ENCODE measurements at places on chromosomes 5 and 9. TPM values are rescaled to one million over a fixed set of nuclear protein-coding genes. Genes with fewer than 3 reads are reported as not detected.

DNA sequence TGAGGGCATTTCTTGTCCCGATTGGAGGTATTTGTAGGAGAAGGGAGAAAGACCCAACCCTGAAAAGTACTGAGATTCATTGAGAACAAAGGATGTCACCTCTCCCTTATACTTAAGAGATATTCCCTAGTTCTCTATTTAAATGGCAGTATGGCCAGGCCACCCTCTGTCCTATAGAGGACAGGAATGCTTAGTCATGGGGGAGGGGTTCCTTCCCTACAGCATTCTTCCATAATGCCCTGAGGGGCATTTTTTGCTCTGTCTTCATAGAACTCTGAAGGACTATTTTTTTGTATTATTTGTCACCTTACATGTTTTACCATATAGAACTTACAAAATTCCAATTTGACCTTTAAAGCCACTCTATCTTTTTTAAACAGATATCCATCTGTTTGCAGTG lies 176.3 kb downstream of the TMEM161B start:
- no peak for DNase-seq

PCDHA1 gene
- total RNA-seq: not detected

SETD9 gene
- total RNA-seq: 12.2 TPM

- DNase-seq: no peak
These were observed 76.3 kb upstream of the SEMA6A start for GRCh38 chr5:116650964-116651363.

DNA sequence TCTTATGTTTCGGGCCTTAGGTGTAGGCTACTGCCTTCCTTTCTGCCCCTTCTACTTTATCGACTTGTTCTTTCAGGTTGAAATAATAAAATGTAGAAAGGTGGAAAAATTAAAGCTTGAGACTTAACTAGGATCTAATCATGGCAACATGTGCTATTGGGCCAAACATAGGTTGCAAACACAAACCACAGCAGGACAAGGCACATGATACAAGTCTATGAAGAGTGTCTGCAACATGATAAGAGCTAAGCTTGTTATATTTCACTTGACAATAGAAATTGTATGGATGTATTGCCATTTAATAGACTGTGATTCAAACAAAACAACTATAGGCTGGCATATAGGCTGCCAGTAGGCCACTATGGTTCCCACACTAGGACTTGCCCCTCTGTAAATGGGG lies 1.7 kb upstream of the ERAP2 start:
- no peak for DNase-seq

DNA sequence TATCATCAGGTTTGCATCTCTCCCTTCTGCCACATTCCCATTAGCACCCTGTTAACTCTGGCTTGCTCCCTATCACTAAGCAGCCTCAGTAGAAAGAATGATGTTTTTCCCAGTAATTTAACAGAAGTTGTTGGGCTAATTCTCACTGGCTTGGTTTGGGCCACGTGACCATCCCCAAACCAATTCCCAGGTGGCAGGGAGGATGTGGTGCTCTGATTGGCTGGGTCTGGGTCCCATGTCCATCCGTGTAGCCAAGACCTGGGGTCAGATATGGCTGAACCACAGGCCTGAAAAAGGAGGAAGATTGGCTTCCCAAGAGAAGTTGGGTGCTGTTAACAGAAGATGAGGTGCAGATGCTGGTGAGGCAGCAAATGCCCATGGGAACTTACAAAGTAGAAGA lies 122.0 kb downstream of the BOD1 start:
- DNase-seq: no peak

GRCh38 chr9:121404906-121405305 lies 34.9 kb upstream of the STOM start:
- DNase-seq: no peak

DNA sequence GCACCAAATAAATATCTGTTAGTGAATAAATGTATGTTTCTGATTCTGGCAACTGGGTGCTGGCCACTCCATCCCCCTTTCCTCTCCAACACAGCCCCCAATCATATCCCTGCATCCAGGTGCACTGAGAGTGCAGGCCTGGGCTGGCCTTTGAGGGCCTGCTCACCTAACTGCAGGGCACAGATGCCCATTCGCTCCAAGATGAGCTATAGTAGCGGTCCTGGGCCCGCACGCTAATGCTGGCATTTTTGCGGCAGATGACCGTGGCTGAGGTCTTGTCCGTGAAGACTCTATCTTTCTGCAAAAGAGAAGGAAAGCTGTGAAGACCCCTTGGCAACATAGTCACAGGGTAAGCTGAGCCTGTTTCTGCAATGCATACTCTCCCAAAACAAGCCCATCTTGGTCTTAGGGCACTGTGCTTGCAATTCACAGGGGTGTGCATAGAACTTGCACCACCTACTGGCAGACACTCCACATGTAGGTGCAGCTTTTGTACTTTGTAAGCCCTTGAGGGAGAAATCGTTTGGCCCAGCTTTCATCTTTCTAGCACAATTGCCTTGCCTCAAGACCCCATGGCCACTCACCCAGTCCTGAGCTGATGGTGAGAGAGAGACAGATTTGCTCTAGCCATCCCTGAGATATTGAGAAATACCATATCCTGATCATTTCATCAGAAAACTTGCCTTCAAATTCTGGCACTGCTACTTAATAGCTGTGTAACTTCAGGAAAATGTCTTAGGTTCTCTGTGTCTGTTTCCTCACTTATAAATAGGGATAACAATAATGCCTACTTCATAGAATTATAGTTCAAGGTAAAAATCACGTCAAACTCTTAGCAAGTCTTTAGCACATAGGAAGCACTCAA lies 13.5 kb downstream of the IL12B start:
- peak; percentile 45 for DNase-seq

SH3RF2 gene
- 8.6 TPM for total RNA-seq

- DNase-seq: peak; percentile 27
These were observed 302.3 kb downstream of the ARL15 start for GRCh38 chr5:54007827-54008777.

DNA sequence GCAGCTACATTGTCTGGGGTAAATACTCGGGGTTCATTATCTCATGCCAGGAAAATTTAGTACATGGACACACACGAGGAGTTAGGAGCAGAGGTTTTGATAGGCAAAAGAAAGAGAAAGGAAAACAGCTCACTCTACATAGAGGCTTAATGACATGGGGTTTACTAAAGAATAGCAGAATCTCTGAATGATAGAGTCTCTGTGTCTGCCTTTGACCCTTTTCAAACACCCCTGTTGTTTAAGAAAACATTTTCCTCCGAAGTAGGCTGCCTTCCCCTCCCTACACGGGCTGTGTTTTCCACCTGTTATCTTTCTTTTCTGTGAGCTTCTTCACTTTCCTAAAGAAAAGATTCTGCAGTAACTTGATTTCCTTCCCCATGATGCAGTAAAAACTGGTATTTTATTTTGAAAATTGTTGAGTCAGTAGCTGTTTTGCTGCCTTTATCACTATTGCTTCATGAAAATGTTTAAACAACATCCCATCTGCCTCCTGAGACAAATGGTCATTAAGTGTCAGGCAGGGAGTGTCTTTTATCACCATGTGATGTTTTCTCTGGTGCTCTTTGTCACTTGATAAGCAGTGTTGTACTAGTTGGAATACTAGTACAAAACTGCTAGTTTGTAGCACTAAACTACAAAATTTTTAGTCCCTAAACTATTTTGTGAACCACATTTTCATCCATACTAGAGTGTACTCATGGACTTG lies 76.6 kb downstream of the PPIC start:
- no peak for DNase-seq

GHR gene
- total RNA-seq: 2.3 TPM

DNA sequence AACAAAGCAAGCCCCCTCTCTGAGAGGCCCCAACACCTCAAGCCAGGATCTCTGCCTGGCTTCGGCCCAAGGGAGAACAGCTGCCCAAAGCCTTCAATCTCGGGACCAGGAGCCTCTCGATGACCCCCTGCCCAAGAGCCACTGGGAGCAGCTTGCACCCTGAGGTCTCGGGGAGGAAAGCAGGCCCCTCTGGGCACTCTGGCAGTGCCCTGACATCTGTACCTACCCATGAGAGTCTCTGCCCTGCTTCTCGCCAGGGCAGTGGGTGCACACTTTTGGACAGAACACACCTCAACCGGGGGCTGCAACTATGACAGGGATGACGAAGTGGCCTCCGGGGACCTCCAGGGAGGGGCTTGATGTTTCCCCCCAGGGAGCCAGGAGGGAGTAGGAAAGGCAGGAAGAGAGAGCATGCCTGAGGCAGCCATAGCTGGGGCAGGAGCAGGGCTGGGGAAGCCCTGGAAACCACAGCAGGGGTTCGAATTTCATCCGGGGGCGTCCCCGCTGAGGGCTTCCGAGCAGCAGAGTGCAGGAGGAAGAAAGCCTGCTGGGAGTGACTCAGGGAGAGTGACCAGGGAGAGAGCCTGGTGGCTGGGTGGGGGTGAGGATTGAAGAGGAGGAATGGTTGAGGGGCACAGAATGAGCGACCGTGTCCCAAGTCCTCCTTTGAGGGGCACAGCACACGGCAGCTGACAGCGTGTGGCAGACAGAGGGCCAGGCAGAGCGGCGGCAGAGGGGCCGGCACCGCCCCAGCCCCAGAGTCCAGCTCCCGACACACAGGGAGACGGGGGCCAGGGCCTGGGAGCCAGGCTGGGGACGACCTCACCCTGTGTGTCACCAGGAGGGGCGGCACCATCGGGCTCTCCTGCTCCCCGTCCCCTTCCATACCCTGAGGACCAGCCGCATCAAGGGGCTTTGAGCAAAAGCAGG lies 1.8 kb downstream of the LPCAT1 start:
- DNase-seq: peak; percentile 70

- no peak for DNase-seq
These were observed 389.6 kb downstream of the KDM4C start for GRCh38 chr9:7147121-7148090.

SHLD3 gene
- 2.7 TPM for total RNA-seq

NRARP gene
- 7.3 TPM for total RNA-seq

GRCh38 chr5:54344653-54345052 lies 34.3 kb upstream of the ARL15 start:
- DNase-seq: peak; percentile 56

PCDHB8 gene
- total RNA-seq: 5.3 TPM

GRCh38 chr9:90964101-90965020 lies 162.7 kb downstream of the SYK start:
- no peak for DNase-seq
